ENCODE measurements at places on chromosomes 4 and X. TPM values are rescaled to one million over a fixed set of nuclear protein-coding genes. Genes with fewer than 3 reads are reported as not detected.

- no peak for DNase-seq
Measured at GRCh38 chr4:139791681-139792080, 126.1 kb downstream of the MGST2 start.

DNA sequence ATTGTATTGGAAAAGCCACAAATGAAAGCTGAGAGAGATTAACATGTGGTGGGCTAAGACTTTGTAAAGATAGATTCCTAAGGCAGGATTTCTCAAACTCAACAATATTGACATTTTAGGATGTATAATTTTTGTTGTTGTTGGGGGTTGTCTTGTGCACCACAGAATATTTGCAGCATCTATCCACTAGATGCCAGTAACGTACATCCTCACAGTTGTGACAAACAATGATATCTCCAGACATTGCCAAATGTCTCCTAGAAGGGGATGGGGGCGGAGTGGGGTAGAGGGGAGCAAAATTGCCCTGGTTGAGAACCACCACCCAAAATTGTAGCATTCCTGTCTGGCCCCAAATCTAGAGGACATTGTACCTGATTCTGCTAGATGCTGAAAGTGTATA is 14.7 kb upstream of the CBR4 start:
- no peak for DNase-seq

GRCh38 chr4:151833174-151833573 is 72.4 kb upstream of the GATB start:
- no peak for DNase-seq

DNA sequence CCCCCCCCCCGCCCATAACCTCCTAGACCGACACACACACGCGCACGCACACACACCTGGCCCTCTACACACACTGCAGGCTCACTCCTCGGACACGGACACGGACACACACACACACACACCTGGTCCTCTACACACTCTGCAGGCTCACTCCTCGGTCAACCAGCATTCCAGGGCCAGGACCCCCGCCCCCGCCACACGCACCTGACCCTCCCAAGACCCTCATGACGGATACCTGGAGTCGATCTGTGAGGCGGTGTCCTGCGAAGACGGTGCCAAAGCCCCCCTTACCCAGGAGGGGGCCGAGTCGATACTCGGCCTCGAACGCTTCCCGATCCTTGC is 552 bp downstream of the PIM2 start:
- no peak for DNase-seq

DNA sequence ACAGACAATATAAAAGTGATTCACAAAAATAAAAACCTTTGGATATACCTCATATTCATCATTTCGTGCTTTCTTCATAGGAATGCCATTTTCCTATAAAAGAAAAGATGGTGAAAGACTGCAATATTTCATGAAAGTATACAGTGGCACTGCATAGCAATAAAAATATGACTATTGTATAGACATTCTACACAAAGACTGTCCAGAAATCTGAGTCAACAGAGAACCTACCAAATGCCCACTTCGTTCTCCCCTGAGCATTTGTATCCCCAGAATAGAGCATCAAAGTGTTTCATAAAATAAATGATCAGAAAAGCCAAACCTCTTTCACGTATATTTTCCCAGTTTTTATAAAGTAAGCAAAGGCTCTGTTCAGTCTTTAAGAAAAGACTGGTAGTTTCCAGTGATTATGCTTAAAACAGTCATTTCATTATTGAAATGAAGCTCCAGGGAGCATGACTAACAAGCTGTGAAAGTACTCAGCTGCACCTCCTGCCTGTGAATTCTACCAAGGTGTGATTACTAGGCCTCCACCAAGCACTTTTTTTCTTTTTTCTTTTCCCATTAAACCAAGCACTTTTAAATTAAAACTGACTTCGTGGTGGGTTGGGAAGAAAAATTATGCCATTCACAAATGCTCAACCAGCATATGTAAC is 20.2 kb downstream of the PPA2 start:
- DNase-seq: no peak

GRCh38 chrX:40373641-40374040 is 207.1 kb upstream of the ATP6AP2 start:
- no peak for DNase-seq

The GLRB gene
- polyA plus RNA-seq: not detected

- no peak for DNase-seq
Measured at GRCh38 chr4:78748381-78748780, 27.8 kb upstream of the BMP2K start.

The FGF13 gene
- 0.38 TPM for polyA plus RNA-seq

DNA sequence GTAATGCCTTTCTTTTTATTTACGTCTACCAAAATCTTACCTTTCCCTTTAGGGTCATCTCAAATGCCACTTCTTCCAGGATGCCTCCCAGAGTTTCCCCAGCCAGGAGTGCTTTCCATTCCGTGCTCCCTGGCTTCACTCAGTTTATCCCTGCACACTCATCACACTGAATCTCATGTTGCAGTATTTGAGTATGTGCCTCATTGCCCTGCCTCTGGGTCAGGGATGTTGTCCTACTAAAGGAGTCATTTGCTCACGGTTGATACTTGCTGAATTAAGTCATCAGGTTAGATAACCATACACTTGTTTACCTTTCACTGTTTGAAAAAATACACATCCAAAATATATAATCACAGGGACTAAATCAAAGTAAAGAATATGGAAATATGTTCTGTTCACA is 356.2 kb upstream of the GATB start:
- DNase-seq: no peak

DNA sequence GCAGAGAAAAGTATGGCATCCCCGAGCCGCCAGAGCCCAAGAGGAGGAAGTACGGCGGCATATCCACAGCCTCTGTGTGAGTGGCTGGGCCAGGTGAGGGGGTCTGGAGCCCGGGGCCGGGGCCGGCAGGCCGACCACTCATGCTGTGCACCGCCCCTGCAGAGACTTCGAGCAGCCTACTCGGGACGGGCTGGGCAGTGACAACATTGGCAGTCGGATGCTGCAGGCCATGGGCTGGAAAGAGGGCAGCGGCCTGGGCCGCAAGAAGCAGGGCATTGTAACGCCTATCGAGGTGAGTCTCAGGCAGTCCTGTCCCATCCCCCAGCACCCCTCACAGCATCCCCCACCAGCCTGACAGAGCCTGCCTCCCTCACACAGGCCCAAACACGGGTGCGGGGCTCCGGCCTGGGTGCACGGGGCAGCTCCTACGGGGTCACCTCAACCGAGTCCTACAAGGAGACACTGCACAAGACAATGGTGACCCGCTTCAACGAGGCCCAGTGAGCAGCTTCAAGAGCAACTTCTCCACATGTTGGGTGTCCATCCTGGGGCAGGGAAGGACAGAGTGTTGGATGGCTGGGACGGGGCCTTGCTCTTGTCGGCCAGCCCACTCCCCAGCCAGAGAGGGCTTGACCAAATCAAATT is 7.4 kb upstream of the UBA1 start:
- no peak for DNase-seq

DNA sequence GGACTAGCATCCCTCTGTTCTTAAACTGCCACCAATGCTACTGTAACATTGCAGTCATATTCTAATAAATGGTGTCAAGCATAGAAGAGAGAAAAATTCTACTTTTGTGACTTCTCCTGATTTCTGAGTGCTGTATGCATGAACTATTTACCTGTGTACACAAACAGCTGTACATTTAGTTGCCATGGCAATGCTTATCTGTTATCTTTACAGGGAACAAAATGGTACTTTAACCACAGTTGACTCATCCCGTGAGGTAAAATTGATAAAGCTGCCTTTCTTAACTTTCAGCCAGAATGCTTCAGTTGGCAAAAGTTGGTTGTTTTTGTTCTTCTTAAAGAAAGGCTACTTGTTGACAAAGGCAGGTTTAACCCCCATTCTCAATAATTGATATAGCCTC is 587.5 kb upstream of the MAGEB2 start:
- DNase-seq: no peak

- no peak for DNase-seq
Measured at GRCh38 chrX:74924449-74925224, 615 bp downstream of the NEXMIF start.

DNA sequence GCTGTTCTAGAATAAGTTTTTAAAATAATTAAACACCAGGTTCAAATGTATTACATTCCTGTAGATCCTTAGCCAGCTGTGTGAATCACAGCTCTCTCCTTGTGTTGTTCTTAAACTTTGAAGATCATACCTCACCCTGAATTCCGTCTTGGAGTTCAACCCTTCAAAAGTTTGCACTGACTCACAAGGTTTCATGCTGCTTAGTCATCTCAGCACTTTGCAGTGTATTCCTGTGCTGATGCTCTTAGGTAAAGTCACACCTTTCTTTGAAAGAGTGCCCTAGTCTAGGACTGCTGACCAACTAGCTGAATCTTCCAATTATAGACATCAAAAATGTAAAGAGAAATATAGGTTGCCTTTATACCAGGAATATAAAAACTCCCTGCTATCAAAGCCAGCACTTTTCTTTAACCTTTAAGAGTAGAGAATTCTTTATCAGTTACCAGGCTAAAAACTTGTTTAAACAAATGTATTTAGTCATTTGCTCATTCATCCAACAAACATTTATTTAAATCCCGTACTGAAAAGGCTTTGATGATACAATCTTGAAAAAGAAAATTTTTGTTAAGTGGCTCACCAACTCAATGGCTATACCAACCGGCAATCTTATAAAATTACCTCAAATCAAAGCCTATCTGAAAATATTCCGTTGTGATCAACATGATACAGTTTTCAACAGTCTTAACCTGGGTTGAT is 169.7 kb downstream of the RAP1GDS1 start:
- no peak for DNase-seq

DNA sequence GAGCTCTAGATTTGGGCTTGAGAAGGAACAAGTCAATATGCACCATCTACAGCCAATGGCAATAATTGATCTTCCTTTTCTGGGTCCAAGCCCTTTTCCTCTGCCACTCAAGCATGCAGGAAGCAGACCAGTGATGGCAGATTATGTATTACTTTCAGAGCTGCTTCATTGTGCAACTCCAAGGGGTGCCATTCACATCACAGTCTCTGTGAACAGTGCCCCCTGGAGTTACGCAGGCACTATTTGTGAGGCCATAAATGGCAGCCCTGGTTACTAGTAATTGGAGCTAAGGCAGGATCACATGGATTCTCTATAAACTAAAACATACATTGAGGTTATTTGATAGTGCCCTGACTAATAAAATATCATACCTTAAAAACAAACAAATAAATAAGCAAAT is 313.4 kb upstream of the SLC7A11 start:
- DNase-seq: no peak

GRCh38 chr4:35164063-35164462 is 1080.3 kb downstream of the ARAP2 start:
- no peak for DNase-seq

DNA sequence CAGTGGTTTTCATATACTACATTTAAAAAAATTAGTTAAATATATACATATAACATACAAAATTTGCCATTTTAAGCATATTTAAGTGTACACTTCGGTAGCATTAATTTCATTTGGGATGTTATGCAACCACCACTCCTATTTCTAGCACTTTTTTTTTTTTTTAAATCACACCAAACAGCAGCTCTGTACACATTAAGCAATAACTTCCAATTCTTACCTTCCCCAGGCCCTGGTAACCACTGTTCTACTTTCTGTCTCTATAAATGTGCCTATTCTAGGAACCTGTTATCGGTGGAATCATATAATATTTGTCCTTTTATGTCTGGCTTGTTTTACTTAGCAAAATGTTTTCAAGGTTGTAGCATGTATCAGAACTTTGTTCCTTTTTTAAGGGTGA is 39.1 kb downstream of the TMEM164 start:
- no peak for DNase-seq

The LNX1 gene
- 0.79 TPM for polyA plus RNA-seq

DNA sequence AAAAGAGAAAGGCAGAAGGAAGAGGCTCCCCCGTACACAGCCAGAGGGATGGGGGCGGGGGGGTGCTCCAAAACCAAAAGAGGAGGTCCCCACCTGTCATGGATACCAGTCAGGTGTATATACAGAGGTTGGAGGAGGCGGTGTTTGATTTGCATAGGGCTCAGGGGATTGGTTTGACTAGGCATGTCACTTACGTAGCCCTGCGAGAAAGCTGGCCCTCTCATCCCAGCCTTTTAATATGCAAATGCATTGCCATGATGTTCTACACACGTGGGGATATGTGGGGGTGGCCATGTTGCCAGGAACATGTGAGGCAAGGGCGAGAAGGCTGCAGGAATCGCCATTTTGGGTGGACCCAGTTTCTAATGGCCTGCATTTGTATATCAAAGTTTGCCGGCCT is 38.6 kb downstream of the TMEM150C start:
- no peak for DNase-seq

- no peak for DNase-seq
Measured at GRCh38 chr4:186845137-186845842, 121.6 kb upstream of the FAT1 start.

All from GM12878 (cell line).